ENCODE measurements at places on chromosomes 1 and 21. TPM values are rescaled to one million over a fixed set of nuclear protein-coding genes. Genes with fewer than 3 reads are reported as not detected.

DNA sequence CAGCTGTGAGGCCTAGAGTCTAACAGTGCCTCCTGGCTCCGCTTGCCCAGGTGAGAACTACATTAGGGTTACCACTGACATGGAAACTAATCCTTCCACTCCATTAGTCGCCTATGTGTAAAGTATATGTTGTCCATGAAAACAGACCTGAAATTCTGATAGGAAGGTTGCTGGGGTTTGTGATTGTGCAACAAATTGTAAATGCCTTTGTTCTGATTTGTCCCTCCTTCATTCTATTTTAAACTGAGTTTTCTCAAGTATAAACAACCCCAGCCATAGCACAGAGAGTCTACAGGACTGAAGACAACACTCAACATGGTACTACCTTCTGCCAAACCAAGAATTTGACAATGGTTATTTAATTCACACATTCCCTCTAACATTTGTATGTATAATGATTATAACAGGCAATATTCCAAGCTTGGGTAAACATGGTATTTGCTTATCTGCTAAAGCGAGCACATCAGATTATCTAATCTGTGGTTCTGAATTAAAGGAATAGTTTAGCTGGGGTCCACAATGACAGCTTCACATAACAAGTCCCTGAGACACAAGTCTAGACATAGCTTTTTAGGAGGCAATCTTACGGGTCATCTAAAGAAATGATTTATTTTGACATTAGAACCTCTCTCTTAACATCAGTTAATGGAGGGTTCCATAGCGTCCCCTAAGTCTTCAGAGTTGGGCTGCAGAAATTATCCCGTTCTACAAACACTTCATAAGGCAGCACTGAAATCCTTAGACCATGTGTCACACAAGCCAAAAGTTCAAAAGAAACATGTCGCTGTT lies 633.0 kb downstream of the SMYD3 start:
- no peaks in the 10 kb centered on the region for H3K27me3 ChIP-seq
- DNase-seq, result no peak
- no peak overlapping the region for H3K27ac ChIP-seq
- H3K4me1 ChIP-seq, result no peaks in the 10 kb centered on the region
- H3K4me3 ChIP-seq, result no peak overlapping the region

GRCh38 chr1:99439433-99440075 lies 175.3 kb downstream of the PLPPR4 start:
- H3K36me3 ChIP-seq, result no peaks in the 10 kb centered on the region
- H3K4me1 ChIP-seq, result no peaks in the 10 kb centered on the region
- no peak for DNase-seq

DHDDS gene
- 44.4 TPM for total RNA-seq

DNA sequence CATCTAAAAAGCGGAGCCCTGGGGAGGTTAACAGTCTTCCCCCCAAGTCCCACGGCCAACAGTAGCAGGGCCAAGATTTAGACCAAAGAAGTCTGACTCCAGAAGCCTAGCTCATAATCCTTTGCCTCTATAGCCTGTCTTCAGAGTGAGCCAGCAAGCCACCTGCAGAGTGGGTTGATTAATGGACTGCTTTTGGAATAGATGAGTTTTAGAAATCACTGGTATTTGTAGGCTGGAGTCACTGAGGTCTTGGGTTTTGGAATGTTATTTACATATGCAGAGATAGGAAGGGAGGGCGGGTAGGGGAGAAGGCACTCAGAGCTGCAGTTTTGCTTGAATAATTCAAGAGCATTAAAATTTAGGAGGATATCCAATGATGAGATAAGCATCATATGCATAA lies 90.8 kb upstream of the L1TD1 start:
- H3K4me3 ChIP-seq, result no peak overlapping the region
- H3K36me3 ChIP-seq, result no peaks in the 10 kb centered on the region
- H3K27me3 ChIP-seq, result no peaks in the 10 kb centered on the region
- DNase-seq, result no peak
- no peaks in the 10 kb centered on the region for H3K4me1 ChIP-seq
- H3K27ac ChIP-seq, result no peak overlapping the region

DNA sequence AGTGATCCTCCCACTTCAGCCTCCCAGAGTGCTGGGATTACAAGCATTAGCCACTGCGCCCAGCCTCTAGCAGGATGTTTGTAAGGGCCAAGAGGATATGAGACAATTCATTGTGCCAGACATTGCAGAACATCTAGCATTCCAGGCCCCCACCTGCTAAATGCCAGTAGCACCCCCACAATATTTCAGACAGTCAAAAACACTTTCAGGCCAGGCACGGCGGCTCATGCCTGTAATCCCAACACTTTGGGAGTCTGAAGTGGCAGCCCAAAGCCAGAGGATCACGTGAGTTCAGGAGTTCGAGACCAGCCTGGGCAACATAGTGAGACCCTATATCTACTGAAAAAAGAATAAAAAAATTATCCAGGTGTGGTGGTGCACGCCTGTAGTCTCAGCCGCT lies 12.9 kb downstream of the PPIE start:
- no peaks in the 10 kb centered on the region for H3K27me3 ChIP-seq
- no peak overlapping the region for H3K27ac ChIP-seq
- H3K4me1 ChIP-seq, result no peaks in the 10 kb centered on the region
- H3K36me3 ChIP-seq, result peaks cover 93% of the 10 kb centered on the region

DNA sequence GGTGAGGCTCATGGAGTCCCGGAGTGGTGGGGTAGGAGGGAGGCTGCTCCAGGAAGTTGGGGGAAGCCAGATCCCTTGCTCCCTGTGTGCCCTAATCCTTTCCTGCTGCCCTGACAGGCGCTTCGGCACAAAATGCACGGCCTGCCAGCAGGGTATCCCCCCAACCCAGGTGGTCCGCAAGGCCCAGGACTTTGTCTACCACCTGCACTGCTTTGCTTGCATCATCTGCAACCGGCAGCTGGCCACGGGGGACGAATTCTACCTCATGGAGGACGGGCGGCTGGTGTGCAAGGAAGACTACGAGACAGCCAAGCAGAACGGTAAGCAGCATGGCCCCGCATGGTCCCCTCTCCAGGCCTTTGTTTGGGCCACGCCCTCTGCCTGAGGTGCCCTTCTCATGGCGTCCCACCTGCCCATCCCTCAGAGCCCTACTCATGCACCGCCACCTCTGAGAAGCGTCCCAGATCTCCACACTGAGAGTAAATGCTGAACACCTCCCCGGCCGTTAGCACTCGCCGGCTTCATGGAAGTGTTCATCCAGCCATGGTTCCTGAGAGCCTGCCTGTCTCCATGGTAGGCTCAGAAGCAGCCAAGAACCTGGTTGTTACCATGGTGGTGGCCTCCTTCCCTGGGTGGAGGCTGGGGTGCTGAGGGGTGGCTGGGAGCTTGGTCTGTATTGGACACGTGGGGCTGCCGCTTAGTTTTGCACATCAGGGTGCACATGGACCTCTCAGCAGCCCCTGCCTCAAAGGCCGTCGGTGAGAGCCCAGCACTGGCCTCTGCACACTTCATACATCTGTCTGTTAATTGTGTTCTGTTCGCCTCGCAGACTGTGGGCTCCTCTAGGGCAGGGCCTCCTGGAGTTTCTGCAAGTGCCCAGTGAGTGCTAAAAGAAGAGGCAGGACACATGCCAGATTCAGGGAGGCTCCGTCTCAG lies 36.5 kb downstream of the LHX4 start:
- no peak overlapping the region for H3K27ac ChIP-seq
- no peaks in the 10 kb centered on the region for H3K4me1 ChIP-seq
- no peak overlapping the region for H3K4me3 ChIP-seq
- no peak for DNase-seq
